ENCODE measurements at places on chromosomes 5 and 9. TPM values are rescaled to one million over a fixed set of nuclear protein-coding genes. Genes with fewer than 3 reads are reported as not detected.

DNA sequence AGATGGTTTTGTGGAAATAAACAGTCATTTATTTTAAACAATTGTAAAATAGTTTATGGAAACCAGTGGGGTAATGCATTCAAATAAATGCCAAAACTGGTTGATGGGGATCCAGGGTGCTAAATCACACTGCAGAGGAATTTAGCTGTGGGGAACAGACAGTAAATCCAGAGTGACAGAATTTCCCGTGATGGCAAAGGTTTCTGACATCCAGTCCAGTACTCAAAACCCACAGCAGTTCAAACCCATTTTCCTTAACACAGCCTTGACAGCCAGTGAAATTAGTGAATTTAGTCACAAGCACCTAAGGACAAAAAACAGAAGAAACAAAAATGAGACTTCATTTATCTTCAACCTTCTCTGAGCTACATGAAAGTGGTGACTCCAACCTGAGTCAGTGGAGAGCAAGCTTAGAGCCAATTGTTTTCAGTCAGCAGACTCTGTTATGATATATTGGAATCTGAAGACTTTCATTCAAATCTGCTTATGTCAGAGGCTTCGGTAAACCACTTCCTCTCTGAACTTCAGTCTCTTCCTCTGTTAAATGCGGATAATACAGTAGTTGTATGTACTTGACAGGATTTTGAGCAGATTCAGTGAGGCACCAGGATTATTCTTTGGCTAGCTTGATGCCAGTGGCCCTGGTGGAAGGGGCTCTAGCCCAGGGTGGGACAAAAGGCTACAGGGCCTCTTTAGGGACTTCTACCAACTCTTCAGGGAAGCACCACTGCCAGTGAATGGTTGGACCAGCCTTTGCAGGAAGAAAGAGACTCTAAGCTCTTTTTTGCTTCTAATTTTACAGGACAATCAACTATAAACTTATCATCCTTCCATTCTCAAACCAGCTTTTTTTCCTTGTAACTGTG lies 185.3 kb downstream of the MAPKAP1 start:
- DNase-seq, result peak; percentile 84

Gene FOXD4L3
- total RNA-seq, result not detected

GRCh38 chr5:102845041-102845440 lies 89.9 kb downstream of the PAM start:
- DNase-seq, result no peak

Gene HRH2
- 1.1 TPM for total RNA-seq

DNA sequence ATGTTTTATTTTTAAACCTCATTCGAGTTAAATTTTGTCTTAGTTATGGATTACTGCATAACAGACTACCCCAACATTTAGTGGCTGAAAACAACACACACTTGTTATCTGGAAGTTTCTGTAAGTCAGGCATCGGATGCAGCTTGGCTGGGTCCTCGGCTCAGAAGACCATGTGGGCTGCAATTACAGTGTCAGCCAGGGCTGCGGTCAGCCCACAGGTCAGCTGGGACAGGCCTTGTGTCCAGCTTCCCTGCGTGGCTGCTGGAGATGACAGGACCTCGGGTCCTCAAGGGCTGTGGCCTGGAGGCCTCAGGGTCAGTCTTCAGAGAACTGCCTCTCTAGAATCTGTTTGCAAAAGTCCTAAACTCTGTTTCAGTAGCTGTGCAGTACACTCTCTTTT lies 219.0 kb upstream of the IRX1 start:
- DNase-seq, result no peak

DNA sequence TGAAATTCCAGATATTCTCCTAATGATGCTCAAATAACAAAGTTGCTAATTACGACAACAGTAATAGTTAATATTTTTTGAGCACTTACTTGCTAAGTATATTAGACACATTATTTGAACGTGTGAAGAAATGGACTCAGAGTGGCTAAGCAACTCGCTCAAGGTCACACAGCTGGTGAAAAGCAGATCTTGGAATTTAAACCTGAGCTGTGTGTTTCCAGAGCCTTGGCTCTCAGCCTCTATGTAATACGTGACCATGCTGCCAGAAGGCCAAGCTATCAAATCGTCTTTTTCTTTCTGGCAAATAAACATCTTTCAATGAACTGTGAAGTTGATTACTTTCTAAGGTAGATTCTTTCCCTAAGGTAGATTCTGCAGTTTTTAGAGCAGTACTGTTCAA lies 61.6 kb downstream of the KCTD16 start:
- DNase-seq, result no peak

GRCh38 chr5:136631186-136631585 lies 265.8 kb upstream of the TRPC7 start:
- no peak for DNase-seq

DNA sequence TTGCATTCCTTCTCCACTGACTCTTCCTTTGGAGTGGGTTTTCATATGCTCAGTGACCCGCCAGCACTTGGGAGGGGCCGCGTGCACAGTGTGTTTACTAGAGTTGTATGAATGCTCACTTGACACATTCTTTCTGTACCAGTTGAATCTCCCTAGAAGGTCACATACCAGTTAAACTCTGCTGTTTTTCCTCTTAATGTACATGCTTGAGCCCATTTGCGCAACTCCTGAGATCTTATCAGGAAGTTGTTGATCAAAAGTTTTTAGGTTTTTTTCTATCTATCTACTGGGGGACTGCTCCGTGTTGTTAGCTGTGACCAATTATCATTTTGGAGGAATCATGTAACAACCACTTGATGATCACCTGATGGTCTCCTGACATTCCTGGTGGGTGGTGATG lies 392.7 kb downstream of the CDH9 start:
- DNase-seq, result no peak

- peak; percentile 19 for DNase-seq
Observed at GRCh38 chr9:12718482-12719026, 25.4 kb downstream of the TYRP1 start.

DNA sequence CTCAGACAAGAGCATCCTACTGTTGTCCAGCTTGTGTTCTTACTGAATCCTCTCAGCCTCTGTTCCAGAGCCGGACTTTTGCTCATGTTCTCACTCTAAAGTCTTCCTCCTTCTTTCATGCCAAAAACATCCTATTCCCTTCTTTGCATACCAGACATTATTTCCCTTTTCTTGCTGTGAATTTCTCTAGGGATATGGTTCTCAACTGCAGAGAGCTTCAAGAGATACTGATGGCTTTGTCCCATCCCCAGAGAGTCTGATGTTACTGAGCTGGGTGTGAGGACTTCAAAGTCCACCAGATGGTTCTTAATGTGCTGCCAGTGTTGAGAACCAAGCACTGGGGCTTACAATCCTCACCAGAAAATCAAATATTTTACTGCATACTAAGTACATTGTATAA lies 98.6 kb upstream of the FER start:
- DNase-seq, result no peak

Measured in kidney epithelial cell (primary cell).